Activated T-helper 9 cell treated with anti-CD3 and anti-CD28 coated beads, Interleukin-2, amount 50 U/mL, for 16 hours (primary cell): ENCODE measurements at places on chromosomes 7 and 10.

DNA sequence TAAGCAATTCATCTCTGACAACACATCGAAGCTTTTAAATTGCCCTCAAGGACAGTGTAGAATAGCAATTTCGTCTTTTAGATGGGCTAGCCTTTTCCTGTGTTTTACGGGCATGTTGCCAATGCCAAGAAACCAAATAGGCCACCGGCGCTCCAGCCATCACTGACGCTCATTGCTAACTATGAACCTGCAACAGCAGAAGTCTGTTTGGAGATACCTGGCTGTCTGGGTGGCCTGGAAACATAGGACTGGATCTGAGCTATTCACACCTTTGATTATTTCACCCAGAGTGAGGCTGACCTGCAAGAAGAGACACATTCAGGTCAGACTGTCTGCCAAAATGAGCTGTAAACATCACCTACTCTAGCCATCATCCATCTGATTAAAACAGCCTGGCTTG, 12.0 kb downstream of the KPNA7 start:
- no peak for DNase-seq

- no peak for DNase-seq
These were observed 6.0 kb downstream of the FAM131B start for GRCh38 chr7:143356414-143357050.

- no peak for DNase-seq
These were observed 125.6 kb downstream of the FAM53B start for GRCh38 chr10:124618470-124619073.

DNA sequence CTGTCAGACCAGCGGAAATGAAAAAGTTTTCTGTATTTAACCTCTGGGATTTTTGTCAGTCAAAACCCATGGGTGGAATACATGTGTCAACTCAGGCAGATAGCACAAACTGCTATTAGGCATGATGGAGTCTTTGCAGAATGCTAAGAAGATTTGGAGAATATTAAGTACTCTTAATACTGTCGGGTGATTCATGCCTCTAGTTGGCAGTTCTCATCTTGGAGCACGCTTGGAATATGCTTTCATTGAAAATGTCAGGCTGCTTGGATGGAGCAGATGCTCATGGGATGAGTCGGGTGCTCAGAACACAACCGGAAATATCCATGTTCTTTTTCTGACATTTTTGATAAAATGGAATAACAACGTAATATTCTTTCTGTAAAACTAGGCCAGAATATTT, 27.6 kb upstream of the PRKG1 start:
- DNase-seq: no peak

- DNase-seq: no peak
These were observed 24.9 kb upstream of the STK17A start for GRCh38 chr7:43557831-43558495.

GRCh38 chr7:90760892-90761291, 164.8 kb downstream of the CDK14 start:
- DNase-seq: no peak

DNA sequence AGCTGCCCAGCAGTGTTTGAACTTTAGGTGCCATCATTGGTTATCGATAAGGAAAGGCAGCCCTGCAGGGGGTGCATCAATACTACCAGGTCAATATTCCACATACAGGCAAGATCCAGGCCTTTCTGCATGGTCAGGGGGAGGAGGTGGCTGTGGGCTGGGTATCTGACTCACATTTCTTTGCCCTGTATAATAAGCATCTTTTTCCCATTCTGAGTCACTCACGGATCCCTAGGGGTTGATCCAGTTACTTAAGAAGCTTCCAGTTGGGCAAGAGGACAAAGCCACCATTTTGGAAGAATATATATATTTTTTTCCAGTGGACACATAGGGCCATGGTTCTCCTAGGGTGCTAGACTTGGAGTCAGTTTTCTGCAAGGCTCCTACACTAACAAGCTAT, 114.2 kb upstream of the HABP2 start:
- no peak for DNase-seq

DNA sequence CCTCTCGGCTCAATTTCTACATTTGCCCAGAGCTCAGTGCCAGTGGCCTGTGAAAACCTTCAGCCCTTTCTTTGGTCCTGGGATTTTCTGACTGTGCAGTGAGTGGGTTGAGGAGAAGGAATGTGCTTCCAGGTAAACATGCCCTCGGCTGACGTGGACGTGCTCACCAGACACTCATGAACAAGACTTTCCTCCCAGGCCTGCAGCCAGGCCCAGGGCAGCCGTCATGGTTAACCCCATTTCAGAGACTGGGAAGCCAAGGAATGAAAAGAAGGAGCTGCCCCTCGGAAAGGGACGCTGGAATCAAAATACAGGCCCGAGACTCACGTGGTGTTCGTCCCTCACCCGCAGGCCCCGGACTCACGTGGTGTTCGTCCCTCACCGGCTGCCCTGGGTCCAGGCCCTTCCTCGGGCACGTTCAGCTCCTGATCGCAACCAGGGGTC, 8.8 kb upstream of the CALML5 start:
- DNase-seq: no peak

GRCh38 chr10:3745521-3745920, 39.5 kb downstream of the KLF6 start:
- DNase-seq: no peak
